ENCODE measurements at places on chromosomes 7 and 10.

DNA sequence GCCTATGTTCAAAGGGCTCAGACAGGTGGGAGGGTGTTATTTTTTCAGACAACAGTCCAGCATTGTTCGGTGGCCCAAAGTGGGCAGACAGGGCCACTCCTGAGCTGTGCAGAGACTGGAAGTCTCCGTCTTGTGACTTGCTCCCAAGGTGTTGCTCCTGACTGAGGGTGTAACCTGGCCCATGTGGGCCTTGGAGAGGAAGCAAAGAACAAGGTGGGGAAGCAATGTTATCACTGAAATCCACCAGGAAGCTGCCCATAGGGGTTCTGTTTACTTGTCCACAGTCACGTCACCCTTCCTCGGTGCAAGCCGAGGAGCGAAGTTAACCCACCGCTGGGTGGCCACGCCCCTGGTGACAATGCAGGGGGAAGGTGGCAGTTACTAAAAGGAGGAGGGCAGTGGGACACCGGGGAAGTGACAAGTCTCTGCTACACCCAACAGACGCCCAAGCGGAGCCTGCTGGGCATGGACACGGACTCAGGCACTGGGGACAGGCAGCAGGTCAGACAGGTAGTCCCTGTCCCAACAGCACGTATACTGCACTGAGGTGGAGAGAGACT is 311.6 kb upstream of the MKI67 start:
- no peak for DNase-seq

- DNase-seq, result no peak
Measured at GRCh38 chr10:51063659-51064535, 10.4 kb upstream of the PRKG1 start.

DNA sequence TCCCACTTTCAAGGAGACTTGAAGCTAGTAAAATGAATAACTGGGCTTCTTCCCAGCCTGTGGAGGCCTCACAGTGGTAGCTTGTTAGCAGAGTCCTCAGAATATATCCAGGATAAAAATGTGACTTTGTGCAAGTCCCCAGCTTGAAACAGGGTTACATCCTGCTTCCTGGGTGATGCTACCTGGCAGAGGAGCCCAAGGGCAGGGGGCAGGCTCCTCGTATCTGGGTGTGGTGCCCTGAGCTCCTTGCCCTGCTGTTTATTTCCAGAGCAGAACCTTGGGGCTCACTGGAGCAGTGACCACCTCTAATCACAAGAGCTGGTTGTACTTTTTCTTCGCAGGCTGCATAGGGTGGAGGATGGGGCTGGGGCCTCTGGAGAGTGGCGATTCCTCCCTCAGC is 94.8 kb downstream of the GRK5 start:
- DNase-seq, result no peak

- DNase-seq, result no peak
Measured at GRCh38 chr7:43700646-43701499, 28.4 kb downstream of the COA1 start.

DNA sequence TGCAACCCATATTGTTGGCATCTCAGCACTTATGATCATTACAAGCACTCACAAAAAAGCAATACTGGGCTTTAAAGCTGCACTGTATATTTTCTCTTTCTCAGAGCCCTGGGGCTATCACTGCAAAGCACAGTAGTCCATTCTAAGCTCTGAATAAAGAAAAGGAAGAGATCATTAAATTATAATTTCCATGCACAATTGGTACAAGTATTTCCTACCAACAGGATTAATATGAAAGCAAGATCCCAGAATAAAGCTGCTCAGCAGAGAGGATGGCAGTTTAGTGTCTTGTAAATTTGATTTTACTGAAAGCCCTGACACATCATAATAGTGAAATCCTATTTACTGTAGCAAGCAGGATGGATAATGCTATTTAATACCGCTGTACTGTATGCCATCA is 205.3 kb downstream of the CHCHD3 start:
- no peak for DNase-seq
